Naive B cell (primary cell): ENCODE measurements at places on chromosomes 5 and 9.

DNA sequence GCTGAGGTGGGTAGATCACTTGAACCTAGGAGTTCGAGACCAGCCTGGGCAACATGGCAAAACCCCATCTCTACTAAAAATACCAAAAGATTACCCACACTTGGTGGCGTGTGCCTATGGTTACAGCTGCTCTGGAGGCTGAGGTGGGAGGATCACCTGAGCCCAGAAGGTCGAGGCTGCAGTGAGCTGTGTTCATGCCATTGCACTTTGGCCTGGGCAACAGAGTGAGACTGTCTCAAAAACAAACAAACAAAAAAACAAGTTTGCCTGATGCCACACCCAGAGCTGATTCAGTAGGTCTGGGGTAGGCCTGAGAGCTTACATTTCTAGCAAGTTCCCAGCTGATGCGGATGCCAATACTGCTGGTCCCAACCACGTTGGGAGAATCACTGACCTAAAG is 60.5 kb upstream of the HSPA9 start:
- no peak for DNase-seq

DNA sequence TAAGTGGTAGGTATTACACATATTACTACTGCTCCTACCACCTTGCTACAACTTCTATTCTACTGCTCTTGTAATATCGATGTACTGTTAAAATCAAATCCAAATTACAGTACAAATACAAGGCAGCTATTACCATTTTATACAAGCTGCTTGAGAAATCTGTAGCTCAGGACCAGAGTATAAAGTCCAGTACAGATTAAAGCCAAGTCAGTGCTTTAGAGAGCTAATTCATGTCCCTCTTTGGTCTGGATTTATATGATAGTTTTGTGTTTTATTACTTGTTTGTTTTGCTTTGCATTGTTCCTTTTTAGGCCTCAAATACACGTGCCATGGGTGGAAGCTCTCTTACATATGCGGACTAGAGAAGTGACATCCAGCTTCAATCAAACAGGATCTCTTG is 75.8 kb downstream of the DPYSL3 start:
- no peak for DNase-seq

DNA sequence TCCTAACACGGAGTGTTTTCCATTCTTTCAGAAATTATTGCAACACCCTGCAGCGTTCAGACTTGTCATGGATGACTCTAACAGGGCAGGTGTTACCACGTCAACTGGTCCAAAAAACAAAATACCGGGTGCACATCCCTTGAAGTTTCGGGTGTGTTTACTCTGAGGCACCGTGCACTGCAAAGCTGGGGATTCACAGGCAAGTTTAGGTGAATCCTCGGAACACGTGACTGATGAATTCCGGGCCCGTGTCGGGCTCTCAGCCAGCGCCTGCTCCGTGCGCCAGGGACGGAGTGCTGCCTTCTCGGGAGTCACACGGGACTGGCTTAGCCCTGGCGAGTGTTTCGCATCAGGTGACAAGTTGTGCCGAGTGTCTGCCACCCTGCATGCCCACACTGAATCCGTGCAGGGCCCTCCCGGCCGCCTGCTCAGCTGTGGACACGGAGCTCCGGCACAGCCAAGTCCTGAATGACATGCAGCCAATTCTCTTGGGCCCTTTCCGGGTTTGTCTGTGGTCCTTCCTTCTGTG is 66.0 kb upstream of the IRX4 start:
- no peak for DNase-seq

GRCh38 chr9:133375116-133375723 is 640 bp downstream of the SURF4 start:
- no peak for DNase-seq

- DNase-seq: no peak
These were observed 960 bp upstream of the IFNB1 start for GRCh38 chr9:21078702-21079101.

- no peak for DNase-seq
These were observed 20.8 kb downstream of the VAV2 start for GRCh38 chr9:133971121-133971951.

- no peak for DNase-seq
These were observed 7.1 kb downstream of the LRRC26 start for GRCh38 chr9:137162505-137163364.

GRCh38 chr9:112355427-112355897 is 22.0 kb upstream of the PTBP3 start:
- no peak for DNase-seq

GRCh38 chr5:35608881-35609779 is 8.5 kb upstream of the SPEF2 start:
- no peak for DNase-seq

GRCh38 chr9:93303806-93304573 is 120.1 kb downstream of the WNK2 start:
- no peak for DNase-seq

DNA sequence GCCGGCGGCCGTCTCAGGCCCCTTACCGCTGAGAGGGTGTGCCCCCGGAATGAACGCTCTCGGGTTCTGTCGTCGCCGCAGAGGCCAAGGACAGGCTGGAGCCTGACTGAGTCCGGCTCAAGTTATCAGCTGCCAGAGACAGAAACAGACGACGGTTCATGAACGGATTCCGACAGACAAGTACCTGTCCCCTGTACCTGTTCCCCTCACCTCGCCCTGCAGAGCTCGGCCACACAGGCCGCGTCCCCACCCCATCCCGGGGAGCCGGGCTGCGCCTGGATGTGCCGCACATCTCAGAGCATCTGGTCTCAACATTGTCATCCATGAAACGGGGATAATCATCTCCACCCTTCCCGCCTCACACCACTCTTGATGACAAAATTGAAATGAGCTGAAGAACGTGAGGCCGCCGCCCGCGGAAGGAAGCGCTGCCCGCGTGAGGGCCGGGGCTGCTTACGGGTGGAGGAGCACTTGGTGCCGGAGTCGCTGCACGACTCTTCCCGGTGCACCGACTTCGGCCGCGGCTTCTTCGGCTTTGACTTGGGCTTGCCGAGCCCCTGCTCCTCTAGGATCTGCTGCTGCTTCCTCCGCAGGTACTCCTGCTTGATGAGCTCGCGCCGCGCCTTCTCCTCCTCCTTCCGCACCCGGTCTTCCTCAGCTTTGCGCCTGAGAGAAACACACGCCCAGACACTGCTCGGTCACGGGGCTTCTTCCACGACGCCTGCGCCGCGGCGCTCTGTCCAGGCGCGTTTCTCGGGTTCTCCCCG is 89.2 kb downstream of the CAMSAP1 start:
- DNase-seq: no peak

DNA sequence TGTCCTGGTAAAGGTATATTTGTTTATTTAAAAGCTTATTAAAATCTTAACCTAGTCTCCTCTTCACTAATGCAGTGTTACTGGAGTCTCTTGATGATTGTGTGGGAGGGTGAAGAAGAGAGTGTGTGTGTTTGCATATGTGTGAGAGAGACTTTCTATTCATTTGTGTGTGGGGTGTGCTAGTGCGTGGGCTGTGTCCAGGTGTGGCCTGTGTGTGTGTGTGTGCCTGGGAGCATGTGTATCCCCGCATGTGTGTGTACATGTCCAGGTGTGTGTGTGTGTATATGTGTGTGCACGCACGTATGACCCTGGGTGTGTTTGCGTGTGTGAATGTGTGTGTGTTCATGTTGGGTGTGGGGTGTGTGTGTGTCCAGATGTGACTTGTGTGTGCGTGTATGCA is 10.3 kb upstream of the UNC5A start:
- no peak for DNase-seq

- DNase-seq: no peak
These were observed 50.8 kb downstream of the GSN start for GRCh38 chr9:121318631-121319382.

GRCh38 chr9:14870090-14870489 is 40.1 kb downstream of the FREM1 start:
- no peak for DNase-seq

DNA sequence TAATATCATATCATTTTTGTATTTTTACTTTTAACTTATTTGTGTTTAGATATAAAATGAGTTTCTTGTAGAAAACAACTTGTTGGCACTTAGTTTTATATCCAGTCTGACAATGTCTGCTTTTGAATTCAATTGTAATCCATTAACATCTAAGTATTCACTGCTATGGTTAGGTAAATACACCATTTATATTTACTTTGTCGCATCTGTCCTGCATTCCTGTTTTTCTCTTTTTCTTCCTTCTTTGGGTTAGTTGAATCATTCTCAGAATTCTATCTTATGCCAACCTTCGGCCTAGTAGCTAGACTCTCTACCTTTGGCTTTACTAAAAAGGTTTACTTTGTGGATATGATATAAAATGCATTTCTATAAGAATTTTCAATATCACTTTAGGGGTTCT is 107.6 kb downstream of the PLCXD3 start:
- DNase-seq: no peak

DNA sequence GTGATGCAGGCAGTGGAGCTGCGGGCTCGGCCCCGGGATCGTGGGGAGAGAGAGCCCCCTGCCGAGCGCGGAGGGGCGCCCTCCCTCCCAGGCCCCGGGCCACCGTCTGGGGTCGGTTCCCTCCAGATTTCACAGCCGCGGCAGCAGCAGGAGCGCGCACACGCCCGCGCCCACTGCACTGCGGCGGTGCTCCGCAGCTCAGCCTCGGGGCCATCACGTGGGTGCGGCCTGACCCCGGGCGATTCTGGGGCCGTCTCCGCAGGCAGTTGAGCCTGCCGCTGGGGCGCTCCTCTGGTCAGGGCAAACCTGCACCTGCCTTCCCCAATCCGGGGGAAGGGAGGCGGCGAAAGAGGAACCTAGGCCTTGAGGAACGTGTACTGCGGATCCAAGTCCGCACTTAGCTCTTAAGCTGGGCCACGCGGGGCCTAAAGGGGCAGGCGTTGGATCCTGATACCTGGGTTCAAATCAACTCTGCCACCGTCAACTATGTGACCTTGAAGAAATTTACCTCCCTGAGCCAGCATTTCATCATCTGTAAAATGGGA is 9.4 kb upstream of the DELE1 start:
- peak; percentile 38 for DNase-seq

- DNase-seq: no peak
These were observed 29.5 kb upstream of the FOXI1 start for GRCh38 chr5:170076211-170076610.

DNA sequence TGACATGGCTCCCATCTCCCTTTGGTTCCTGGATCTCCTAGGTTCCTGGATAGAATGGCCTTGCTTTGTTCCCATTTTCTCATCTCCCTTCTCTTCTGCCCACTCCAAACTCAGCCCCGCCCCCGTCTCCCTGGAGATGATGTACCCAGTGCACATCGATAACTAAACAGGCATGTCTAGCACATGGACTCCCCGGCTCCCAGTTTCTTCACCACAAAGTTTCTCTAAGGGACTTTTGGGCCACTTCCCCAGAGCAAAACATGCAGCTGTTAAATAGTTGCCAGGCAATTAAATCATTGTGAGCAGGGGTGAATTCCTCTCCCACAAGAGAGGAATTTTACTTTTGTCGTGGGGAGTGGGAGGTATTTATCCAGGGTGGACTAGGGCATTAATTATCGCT is 259.0 kb downstream of the GADD45G start:
- DNase-seq: no peak

- DNase-seq: no peak
These were observed 30.9 kb upstream of the RGMB start for GRCh38 chr5:98742396-98743073.

- no peak for DNase-seq
These were observed 165.3 kb downstream of the TAF11L14 start for GRCh38 chr5:17799521-17799920.

DNA sequence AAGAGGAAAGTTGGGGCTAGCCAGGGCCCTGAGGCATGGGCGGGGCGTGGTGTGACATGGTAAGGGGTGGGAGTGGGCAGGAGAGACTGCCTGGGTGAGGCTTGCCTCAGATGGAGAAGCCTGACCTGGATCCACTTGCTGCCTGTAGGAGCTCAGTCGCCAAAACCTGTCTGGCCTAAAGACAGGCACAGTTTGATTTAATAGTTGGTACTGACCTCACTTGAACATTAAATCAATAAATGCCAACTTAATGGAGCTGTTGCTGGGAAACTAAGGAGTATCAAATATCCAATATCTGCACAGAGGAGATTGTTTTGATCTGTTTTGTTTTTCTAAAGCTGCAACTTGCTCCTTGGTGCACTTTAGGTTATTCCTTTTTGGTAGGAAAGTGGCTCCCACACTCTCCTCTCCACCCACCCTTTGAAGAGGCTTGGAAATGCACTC is 86.4 kb downstream of the RCL1 start:
- no peak for DNase-seq

GRCh38 chr5:38598994-38599617 is 42.7 kb upstream of the LIFR start:
- no peak for DNase-seq

DNA sequence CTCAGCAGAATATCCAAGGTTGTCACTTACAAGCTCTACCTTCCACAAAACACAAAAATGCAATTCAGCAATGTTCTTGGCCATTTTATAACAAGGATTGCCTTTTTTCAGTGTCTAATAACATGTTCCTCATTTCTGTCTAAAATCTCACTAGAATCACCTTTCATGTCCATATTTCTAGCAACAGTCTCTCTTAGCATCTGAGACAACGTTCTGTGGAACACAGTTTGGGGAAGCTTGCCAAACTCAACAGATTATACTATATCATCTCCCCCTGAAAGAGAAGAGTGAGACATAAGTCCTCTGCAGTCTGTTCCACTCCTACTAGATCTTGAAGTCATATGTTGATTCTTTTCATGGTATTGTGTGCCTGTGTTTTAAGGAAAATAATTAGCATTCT is 70.7 kb downstream of the F2RL2 start:
- DNase-seq: no peak

DNA sequence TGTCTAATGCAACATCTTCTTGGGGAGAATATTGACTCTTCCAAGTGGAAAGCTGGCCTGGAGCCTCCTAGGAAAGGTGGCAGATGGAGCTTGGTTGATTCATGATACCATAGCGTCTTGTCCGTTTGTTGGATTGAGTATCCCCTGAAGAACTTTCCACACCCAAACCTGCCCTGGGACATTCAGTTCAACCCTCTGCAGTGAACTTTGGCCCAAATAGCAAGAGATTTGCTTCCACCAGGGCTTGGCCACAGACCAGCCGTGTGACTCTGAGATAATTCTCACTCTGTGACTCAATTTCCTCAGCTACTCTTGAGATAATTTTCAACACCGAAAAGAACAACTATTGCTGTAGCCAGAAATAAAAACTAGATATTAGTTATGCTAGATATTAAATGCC is 108.0 kb upstream of the RAD23B start:
- DNase-seq: no peak

GRCh38 chr9:123643518-123643917 is 286.4 kb downstream of the DENND1A start:
- DNase-seq: no peak

DNA sequence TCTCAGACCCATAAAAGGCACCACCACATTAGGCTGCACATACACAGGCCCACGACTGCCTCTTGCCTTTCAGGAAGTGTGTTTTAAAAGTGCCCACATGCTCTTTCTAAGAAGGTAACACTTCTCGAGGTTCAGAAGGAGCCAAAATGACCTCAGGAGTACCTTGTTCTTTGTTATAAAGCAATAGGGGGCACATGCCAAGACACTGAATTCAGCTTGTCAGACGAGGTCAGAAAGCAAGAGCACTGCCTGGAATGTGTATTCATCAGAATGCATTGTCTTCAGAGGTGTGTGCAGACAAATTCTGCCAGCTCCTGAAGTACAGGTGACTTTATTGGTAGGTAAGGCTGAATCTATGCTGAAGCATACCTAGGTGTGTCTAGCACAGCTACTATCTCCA is 114.5 kb upstream of the IRX1 start:
- DNase-seq: no peak
